ENCODE measurements at places on chromosomes 2 and 18.

- DNase-seq, result no peak
Observed at GRCh38 chr2:152127628-152128027, 28.8 kb upstream of the CACNB4 start.

GRCh38 chr18:51279367-51279984 lies 82.0 kb upstream of the MEX3C start:
- no peak for DNase-seq

DNA sequence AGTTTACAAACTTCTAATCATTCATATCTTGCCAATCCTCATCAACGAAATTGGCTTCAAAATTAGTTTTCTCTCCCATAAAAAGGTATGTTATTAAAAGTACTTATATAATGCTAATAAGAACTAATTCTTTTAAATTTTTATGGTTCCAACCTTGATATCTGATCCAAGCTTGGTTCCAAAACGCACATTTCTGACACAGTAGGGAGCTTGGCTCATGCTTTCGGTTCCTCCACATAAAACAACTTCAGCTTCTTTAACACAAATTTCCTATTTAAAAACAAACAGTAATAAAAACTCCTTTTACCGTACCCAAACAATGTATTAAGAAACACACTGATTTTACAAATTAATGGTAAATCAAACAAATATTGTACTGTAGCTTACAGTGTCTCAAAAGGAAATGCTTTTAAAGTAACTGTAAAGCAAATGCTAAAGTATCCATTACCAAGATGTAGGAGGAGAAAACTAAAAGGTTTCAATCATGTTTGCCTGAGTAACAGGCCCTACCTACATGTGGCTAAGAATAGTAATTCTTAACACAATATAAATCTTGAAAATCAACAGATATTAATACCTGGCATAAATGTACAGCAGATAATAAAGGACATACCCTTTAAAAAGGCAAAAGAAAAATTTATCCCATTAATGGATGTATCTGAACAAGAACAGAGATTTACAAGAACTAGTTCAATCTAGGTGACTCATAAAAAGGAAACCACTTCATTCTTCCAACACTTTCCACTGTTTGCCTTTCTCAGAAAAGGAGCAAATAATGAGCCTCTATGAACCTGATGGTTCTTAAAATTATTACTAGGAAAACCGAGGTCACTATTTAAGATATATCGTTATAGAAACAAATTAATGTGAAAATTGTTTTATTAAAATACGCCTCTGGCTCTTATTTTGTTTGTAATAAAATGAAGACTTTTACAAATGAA lies 17.5 kb downstream of the ACAA2 start:
- DNase-seq, result no peak

- DNase-seq, result peak; percentile 28
Observed at GRCh38 chr18:11387880-11388279, 221.5 kb upstream of the SLC35G4 start.

DNA sequence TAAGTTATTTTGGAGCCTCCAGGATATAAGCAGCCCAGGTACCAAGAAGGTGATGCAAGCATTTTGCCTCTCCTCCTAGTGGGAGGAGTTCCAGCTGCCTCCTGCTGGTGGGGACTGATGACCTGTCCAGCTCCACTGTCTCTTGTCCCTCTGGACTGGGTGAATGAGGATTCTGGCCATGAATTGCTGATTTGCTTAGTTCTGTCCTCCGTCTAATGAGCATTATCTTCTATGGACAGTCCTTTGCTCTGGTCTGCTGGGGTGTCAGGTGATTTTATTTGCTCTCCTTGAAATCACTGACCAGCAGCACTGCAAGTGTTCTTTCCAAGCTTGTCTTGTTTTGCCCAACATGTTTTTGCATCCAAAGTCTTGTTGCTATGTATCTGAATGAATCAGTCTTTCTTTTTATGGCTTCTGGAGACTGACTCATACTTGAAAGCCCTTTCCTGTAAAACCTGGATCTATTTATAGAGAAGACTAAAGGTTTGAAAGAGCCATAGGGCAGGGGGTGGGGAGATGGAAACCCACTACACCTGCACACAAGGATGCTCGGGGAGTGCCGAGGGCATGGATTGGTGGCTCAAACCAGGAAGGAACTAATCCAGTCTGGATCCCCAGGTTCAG lies 40.5 kb upstream of the EFHD1 start:
- DNase-seq, result peak; percentile 18

DNA sequence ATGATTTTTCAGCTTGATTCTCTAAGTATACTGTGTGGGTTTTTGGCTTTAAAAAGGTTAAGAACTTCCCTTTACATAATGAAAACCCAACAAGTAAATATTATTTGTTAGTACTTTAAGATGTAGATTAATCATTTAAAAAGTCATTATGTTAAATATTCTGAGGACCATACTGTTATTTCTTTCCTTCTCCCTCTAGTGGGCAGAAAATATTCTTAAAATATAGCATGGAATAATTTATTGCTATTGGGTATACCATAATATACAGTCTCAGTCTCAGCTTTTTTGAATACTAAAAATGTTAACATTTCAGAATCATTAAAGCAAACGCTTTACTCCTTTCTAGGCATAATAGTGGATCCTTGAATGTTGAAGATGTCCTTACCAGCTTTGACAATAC lies 28.1 kb downstream of the CAMKMT start:
- no peak for DNase-seq

GRCh38 chr2:151337643-151338042 lies 19.7 kb upstream of the TNFAIP6 start:
- DNase-seq, result no peak

- DNase-seq, result no peak
Observed at GRCh38 chr18:46341986-46342525, 237.9 kb downstream of the HAUS1 start.

- DNase-seq, result no peak
Observed at GRCh38 chr2:118992740-118993391, 50.9 kb downstream of the MARCO start.

All from ELF-1 (cell line).